Fibroblast of villous mesenchyme (primary cell): ENCODE measurements at places on chromosomes 11 and 22. TPM values are rescaled to one million over a fixed set of nuclear protein-coding genes. Genes with fewer than 3 reads are reported as not detected.

DNA sequence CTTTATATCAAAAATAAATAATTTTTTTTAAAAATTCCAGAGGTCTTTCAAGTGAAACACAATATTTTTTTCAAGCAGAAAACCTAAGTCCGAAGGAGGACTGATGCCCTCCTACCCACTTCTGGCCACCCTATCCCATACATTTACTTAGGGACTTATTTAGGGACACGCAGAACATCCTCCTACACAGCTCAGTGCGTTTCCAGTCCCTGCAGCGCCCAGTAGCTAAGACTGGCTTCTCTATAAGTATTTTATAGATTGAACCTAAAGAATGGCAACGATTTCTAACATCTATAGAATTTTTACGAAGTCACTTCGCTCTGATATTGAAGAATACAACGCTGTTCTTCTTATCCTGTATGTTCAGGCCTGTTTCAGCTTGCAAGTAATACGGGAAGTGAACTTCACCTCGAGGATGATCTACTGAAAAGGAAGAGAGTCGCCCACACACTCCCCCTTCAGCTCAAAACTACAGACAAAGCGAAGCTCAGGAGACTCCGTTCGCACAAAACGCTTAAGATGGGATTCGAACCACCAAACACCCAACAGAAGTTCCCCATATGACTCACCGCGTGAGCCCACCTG, 328 bp downstream of the CHEK2 start:
- no peak for DNase-seq

- DNase-seq, result peak; percentile 97
Observed at GRCh38 chr22:45478108-45478771, 24.4 kb upstream of the FBLN1 start.

- DNase-seq, result no peak
Observed at GRCh38 chr11:61392981-61393595, 701 bp downstream of the TMEM216 start.

- no peak for DNase-seq
Observed at GRCh38 chr11:125564357-125564756, 4.9 kb upstream of the EI24 start.

- peak; percentile 8 for DNase-seq
Observed at GRCh38 chr22:41123151-41123550, 30.8 kb downstream of the EP300 start.

DNA sequence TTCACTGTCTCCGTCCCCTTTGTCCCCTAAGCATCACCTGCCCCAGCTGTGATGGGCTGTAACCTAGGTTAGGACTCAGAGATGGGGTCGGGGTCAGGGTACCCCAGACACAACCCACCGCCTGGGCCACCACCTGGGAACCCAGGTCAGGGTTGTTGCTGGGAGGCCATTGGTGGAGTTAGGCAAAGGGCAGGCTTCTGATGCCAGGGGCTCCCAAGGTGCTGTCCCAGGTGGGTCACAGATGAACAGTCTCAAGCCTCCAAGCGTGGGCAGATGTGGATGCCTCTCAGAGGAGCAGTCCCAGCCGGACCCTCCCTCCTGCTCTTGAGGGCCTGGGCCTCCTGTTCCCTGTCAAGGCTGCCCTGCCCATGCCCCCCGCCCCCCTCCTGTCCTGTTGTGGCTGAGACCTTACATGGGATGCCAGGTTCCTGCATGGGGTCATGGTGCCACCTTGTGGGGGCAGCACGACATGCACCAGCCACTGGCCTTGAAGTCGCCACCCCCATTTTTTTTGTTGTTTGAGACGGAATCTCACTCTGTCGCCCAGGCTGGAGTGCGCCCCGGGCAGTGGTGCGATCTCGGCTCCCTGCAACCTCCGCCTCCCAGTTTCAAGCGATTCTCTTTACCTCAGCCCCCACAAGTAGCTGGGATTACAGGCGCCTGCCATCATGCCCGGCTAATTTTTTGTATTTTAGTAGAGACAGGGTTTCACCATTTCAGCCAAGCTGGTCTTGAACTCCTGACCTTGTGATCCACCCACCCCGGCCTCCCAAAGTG, 12.1 kb downstream of the GATD1 start:
- peak; percentile 47 for DNase-seq

GRCh38 chr11:65108469-65109123, 3.1 kb upstream of the TM7SF2 start:
- DNase-seq, result no peak

DNA sequence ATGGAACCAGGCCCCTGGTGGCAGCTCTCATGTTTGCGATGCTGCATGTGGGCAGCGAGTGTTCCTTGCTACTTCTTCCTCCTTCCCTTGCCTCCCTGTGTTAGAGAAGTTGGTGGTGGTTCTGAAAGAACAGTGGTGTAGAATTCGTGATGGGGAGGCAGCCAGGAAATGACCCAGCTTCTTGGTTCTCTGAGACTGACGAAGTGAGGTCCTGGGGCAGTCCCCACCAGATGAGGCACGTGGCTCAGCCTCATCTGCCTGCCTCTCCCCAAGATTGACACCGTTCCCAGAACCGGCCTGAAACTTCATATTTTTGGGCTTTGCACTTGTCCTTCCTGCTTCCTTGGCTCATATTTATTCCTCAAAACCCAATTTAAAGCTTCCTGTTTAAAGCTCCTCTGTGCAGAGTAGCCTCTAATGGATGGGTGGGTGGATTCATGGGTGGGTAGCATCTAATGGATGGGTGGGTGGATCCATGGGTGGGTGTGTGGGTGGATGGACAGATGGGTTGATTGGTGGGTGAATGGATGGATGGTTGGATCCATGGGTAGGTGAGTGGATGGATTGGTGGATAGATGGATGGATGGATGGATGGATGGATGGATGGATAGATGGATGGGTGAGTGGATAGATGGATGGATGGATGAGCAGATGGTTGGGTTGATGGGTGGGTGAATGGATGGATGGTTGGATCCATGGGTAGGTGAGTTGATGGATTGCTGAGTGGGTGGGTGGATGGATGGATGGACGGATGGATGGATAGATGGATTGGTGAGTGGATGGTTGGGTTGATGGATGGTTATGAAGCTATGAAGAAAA, 77.3 kb upstream of the ATXN10 start:
- no peak for DNase-seq

- DNase-seq, result peak; percentile 63
Observed at GRCh38 chr11:76599041-76600013, 71.2 kb downstream of the LRRC32 start.

- DNase-seq, result no peak
Observed at GRCh38 chr11:83002053-83002452, 69.6 kb downstream of the RAB30 start.

DNA sequence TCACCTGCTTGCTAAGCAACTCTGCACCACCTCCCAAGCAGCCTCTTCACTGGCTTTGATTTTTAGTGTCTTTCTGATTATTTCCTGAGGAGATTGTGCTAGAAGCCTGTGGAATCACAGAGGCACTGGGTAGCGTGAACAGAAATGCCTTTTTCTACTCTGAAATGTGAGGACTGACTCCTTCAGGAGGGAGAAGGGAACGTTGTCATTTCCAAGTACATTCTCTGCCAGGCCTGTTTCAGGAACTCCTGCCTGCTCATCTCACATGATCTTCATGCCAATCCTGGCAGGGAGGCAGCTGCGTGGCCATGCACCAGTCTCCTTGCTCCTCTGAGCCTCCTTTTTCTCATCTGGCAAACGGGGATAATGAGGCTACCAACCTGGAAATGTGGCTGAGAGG, 49.8 kb upstream of the PRDM11 start:
- DNase-seq, result no peak

- no peak for DNase-seq
Observed at GRCh38 chr22:37397226-37397625, 30.1 kb downstream of the ELFN2 start.

DNA sequence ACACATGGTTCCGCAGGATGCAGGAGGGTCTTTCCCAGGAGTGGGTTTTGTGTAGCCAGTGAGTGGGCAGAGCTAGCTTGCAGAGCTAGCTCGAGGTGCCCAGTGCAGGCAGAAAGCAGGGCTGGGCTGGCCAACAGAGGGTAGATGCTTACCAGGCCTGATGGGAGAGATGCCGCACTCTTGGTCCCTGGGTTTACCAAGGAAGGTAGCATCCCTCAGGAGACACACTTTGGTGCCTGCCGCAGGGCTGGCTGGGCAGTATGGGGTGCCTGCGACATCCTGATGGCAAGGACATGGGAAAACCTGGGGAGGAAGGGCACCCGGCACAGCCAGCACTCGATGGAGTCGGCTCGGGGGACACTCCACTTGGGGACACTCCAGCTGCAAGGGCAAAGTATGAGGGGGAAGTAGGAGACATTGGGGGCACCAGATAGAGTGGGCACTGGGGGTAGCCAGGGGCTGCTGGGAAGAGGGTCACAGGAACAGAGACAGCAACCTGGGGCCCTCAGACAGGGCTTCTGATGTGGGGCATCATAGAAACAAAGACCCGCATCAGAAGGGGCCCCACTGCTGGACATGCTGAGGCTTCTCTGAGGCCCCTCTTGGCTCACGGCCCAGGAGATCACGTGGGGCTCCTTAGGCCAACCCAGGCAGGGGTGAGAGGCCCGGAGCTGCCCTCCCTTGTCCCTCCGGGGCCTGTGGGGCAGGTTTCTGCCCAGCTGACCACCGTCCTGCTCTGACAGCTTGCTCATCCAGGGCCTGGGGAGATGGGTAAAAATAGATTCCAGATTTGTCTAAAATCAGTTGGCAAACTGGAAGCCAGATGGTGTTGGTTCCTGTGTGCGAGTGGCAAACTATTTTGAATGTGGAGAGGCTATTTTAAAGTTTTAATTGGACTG, 89.8 kb downstream of the MORC2 start:
- DNase-seq, result no peak

- DNase-seq, result peak; percentile 50
Observed at GRCh38 chr22:20803696-20804324, 29.9 kb downstream of the SERPIND1 start.

GRCh38 chr11:59754494-59754858, 700 bp upstream of the STX3 start:
- DNase-seq, result no peak

The GDPD5 gene
- total RNA-seq, result 9.5 and 10.3 TPM in 2 replicates

The DNAJB7 gene
- total RNA-seq, result not detected in 2 replicates

The POTEH gene
- not detected in 2 replicates for total RNA-seq

The DEPDC7 gene
- total RNA-seq, result 7.7 and 11.7 TPM in 2 replicates

The EIF4ENIF1 gene
- total RNA-seq, result 13.5 and 25.0 TPM in 2 replicates

The GRIA4 gene
- 5.2 and 12.2 TPM in 2 replicates for total RNA-seq

The KCTD14 gene
- 0.97 and 4.3 TPM in 2 replicates for total RNA-seq

The TBX10 gene
- total RNA-seq, result not detected in 2 replicates
